ENCODE measurements at places on chromosomes 12 and 14.

DNA sequence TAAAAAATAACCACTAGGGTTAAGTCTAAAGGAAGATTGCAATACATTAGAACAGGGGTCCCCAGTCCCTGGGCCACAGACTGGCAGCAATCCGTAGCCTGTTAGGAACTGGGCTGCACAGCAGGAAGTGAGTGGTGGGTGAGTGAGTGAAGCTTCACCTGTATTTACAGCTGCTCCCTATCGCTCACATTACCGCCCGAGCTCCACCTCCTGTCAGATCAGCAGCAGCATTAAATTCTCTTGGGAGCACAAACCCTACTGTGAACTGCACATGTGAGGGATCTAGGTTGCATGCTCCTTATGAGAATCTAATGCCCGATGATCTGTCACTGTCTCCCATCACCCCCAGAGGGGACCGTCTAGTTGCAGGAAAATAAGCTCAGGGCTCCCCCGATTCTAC is 15.5 kb downstream of the ADGRD1 start:
- DNase-seq: no peak

DNA sequence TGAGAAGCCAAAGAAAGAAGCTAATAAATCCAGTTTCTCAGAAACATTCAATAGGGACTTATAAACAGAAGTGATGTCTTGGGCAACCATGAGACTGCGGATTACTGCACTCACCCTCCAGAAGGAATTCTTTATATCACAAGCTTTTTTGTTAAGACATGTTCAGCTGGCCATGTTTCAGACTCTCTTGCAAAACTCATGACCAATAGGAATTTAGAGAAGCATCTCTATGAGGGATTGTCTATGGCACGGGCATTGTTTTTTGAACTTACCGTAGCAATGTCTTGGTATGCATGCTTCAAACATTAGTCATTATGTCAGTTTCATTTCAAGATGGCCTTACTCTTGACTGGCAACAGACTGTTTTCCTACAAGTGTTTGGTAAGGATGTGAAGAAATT is 15.5 kb upstream of the ZNF268 start:
- DNase-seq: no peak

DNA sequence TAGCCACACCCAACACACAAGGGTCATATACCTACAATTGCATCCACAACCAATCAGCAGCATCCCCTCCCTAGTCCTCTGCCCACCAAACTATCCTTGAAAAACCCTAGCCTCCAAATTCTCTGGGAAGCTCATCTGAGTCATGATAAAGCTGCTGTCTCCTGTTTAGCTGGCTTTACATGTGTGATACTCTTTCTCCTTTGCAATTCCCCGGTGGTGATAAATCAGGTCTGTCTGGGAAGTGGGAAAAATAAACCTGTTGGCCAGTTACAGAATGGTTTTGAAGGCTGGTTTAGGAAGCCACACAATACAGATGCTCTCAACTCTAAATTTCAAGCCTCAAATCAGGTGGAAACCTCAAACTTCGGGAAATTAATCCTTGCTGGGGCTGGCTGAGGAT is 41.9 kb downstream of the TMEM132D start:
- DNase-seq: no peak

GRCh38 chr12:77734214-77734883 is 96.3 kb upstream of the NAV3 start:
- DNase-seq: no peak

DNA sequence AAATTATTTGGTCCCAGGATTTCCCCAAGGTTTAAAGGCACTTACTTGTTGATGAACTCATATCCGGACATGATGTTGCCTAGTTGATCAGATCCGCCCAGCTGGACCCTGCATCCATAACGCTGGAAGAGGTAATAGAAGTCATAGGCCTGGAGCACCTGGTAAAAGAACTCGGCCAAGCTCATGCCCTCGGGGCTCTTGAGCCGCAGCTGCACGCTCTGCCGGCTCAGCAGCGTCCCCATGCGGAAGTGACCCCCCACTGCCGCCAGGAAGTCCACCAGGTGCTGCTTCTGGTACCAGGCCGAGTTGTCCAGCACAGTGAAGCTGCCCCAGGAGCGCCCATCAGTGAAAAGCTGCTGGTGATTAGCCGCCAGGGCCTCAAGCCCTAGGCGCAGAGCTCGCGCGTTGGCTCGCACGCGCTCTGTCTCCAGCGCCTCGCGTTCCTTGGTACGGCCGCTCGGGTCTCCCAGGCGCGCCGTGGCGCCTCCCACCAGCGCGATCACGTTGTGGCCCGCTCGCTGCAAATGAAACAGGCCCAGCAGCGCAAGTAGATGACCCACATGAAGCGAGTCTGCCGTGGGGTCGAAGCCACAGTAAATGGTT is 545 bp downstream of the YARS2 start:
- peak; percentile 24 for DNase-seq

GRCh38 chr12:32344047-32344446 is 55.3 kb upstream of the FGD4 start:
- no peak for DNase-seq

Measured in stimulated activated CD8-positive, alpha-beta memory T cell treated with anti-CD3 and anti-CD28 coated beads, Interleukin-2, amount 100 ng/mL, for 1 hour (primary cell).